NCI-H187 treated with DMSO at 0.1 percent for 48 hours (cell line): ENCODE measurements at places on chromosomes 5 and 9.

- DNase-seq: no peak
Observed at GRCh38 chr9:4739587-4740387, 1.2 kb downstream of the AK3 start.

DNA sequence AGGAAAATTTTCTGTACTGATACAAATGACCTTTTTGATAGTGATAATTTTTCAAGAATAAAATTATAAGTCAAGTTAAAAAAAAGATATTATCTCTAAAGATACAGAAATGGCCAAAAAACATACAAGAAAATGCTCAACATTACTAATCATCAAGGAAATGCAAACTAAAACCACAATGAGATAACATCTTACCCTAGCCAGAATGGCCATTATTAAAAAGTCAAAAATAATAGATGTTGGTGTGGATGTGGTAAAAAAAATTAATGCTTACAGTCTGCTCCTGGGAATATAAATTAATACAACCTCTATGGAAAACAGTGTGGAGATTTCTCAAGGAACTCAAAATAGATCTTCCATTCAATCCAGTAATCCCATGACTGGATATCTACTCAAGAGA, 22.9 kb upstream of the PTGER4 start:
- DNase-seq: no peak

- no peak for DNase-seq
Observed at GRCh38 chr9:90871327-90871935, 69.8 kb downstream of the SYK start.

GRCh38 chr9:35972093-35972492, 14.1 kb upstream of the OR2S2 start:
- DNase-seq: no peak

- DNase-seq: no peak
Observed at GRCh38 chr9:109100543-109101201, 19.1 kb downstream of the TMEM245 start.

- no peak for DNase-seq
Observed at GRCh38 chr5:179130101-179130681, 70.0 kb downstream of the ZNF354C start.

DNA sequence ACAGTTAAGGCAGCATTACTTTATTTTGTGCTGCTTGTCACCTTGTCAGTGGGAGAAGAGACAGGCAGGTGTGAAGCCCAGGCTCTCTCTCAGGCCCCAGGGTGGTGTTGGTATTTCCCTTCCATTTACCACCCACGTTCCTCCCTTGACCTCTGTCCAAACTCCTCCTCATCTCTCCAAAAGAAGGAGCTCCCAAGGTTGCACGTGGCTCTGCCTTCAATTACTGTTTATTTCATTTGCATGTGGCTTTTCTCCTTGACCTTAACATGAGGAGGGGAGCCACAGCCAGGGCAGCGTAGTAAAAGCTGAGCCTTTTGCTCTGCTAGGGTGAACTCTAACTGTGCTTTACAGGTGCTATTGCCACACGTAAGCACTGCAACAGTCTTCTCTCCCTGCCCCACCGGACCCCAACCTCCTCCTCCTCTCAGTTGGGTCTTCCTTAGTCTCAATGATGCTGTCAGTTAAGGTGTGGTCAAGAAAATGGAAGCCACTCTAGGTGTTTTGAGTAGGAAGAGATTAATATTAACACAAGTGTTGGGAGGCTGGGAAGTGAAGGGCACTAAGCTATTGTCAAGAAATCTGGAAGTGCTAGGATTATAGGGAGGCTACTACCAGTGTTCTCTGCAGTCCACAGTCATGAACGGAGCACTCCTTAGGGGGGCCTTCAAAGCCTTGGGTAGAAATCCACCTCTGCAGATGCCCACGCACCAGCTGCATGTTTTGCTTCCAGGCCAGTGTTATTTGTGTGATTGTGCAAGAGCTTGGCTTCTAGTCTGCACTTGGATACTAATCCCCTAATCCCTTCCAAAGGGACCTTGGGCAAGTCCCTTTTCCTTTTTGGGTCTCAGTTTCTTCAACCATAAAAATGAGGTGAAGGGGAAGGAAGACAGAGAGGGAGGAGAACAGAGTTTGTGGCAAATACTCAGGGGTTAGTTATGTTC, 3.9 kb upstream of the ALDH1B1 start:
- no peak for DNase-seq

GRCh38 chr5:128213340-128213739, 129.8 kb downstream of the SLC12A2 start:
- DNase-seq: no peak

GRCh38 chr5:131679911-131680310, 44.9 kb upstream of the RAPGEF6 start:
- no peak for DNase-seq

DNA sequence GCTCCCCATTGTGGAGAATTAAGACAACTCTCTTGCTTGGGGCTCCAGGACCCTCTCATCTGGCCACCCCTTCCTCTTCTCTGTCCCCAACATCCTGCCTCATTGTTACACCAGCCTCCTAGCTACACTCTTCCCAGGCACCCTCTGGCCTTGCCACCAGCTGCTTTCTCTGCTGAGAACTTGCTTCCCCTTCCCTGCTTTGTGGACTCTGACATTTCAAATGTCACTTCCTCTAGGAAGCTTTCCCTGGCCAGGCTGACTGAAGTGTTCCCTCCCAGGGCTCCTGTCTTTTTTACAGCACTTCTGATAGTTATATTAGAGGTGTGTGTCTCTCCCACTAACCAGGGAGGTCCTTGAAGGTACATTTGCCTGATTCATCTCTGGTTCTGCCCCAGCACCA, 194.0 kb upstream of the KLF4 start:
- no peak for DNase-seq

- no peak for DNase-seq
Observed at GRCh38 chr5:146788898-146789297, 89.7 kb downstream of the PPP2R2B start.

- DNase-seq: no peak
Observed at GRCh38 chr9:278651-279050, 64.0 kb downstream of the DOCK8 start.

- DNase-seq: no peak
Observed at GRCh38 chr5:15510092-15510491, 10.1 kb downstream of the FBXL7 start.

DNA sequence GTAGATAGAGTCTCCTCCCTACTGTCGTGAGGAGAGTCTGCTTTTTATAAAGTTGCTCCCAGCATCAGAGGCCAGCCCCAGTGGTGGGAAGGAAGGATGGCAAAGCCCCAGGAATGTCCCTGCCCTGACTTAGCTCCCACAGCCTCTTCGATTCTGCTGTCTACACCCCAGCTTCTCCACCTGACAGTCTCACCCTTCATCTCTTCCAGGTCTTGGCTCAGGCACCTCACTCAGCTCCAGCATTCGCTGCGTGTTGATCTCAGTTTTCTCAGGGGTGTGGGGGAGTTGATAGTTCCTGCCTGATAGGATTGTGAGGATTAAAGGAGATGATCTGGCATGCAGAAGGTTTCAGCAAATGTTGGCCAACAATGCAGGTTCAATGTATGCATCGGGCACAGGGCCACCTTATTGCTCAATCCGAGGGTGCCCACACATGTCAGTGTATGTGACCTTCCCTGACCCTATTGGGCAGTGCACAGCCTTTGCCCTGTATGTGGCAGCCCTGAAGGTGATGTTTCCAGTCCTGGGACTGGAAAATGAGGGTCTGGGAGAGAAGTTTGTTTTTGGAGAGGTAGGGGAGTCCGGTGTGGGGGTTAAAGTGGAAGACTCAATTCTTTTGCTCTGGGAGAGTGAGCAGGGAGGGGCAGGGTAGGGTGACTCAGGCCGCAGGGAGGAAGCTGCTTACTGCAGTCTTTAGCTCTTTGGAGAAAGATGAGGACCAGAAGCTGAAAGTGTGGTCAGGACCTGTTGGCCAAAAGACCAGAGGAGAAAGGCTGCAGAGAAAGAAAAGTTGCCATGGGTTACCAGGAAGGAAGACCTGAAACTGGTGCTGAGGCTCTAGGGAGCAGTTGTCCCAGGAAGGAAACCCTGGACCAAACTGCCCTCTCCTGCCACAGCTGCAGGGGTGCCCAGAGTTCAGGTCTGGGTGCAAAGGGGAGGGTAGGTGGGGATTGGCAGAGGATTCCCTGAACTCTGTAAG, 153.2 kb downstream of the MACROH2A1 start:
- DNase-seq: no peak

GRCh38 chr5:13189532-13189931, 755.0 kb downstream of the DNAH5 start:
- no peak for DNase-seq

GRCh38 chr9:117035546-117035945, 348.4 kb downstream of the TRIM32 start:
- DNase-seq: no peak

DNA sequence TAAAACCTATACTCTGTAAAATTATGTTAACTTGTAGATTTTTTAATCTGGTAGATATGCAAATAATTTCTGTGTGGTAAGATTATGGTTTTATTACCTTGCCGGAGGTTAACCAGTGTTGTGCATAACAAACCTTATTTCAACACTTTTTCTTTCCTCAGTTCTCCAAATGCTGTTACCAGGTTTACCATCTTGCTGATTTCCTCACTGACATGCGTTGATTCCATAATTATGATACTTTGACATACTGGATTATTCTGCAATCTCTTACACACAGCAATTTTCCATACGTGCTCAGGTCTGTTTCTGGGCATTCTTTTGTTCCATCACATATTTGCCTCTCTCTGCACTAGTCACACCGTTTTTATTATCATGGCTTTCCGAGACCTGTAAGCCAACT, 77.6 kb downstream of the TTC39B start:
- no peak for DNase-seq

GRCh38 chr5:160185626-160186360, 43.5 kb upstream of the FABP6 start:
- no peak for DNase-seq

GRCh38 chr5:164680812-164681520, 1175.5 kb downstream of the MAT2B start:
- no peak for DNase-seq

DNA sequence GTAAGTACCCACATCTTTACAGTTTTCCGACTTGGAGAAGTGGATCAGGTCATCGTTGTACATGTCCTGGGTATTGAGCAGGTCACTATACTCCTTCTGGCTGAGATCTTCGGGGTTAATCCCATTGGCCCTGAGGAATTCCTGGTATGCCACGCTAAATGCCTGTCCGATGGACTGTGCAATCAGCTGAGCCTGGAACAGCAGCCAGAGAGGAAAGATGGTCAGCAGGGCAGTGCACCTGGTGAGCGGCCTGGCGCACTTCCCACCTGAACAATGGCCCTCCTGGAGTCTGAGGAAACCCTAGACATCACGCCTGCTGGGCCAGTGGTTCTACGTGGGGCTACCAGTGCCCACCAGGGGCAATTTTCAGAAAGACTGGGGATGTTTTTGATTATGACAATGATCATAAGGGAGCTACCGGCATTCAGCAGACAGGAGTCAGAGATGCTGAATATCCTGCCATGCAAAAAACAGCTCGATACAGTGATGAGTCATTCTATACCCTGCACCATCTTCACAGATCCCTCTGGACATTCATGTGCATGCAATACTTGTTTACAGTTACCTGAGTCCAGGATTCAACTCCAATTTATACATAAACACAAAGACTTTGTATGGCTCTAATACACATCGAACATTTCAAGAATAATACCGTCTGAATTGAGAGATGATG, 127.2 kb downstream of the ENTREP1 start:
- no peak for DNase-seq

DNA sequence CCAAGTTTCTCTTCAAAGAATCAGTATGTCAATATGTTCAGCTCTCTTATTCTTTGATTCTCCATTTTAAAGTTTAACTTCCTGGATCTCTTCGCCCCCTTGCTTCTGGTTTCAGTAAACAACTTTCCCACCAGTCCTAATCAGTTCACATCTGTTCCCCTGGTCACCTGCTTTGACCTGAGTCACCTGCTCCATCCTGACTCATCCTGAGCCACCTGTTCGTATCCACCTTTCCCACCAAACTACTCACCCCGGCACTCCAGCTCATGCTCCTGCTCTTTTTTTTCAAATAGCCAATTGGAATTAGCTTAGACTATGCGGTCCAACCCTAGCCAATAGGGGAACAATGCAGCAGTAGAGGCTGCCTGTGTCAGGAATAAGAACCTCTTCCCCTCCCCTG, 23.6 kb upstream of the CSF1R start:
- no peak for DNase-seq

- peak; percentile 61 for DNase-seq
Observed at GRCh38 chr9:69815313-69815712, 5.3 kb upstream of the CFAP95 start.

GRCh38 chr5:81835814-81836367, 85.0 kb upstream of the SSBP2 start:
- DNase-seq: no peak

DNA sequence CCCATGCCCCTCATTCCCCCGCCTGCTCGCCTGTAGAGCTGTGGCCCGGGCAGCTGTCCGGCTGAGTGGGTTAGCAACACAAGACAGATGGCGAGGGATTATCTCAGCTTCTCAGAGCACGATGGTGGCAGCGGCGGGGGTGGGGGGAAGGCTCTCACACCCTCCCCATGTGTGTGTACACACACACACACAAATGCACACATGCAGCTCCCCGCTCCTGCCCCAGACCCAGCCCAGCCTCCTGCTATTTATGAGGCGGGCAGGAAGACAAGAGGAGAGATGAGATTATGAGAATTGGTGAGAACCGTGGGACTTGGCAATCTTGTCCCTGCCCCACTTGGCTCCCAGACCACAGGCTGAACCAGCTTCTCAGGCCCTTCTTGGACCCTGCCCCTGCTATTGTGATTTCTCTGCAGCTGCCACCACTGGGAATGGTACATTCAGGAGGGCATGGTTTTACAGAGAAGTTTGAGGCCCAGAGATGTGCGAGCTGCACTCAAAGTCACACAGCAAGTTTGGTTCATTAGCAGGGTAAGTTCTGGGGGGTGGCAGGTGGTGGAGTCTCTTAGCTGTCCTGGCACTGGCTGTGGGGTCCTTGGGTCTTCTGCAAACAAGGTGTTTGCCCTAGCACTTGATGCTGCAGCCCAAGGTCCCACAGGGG, 51.0 kb upstream of the PSD2 start:
- DNase-seq: no peak

DNA sequence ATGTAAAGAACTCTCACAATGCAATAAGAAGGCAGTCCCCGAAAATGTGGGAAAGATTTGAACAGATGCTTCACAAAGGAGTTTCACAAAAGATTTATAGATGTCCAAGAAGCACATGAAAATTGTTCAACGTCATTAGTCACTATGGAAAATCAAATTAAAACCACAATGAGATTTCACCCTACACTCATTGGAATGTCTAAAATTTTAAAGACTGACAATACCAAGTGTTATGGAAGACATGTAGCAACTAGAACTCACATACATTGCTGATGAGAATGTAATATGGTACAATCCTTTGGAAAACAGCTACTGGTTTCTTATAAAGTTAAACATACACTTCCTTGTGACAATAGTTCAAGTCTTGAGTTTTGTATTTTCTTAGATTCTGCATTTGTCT, 11.0 kb upstream of the RECK start:
- DNase-seq: no peak

DNA sequence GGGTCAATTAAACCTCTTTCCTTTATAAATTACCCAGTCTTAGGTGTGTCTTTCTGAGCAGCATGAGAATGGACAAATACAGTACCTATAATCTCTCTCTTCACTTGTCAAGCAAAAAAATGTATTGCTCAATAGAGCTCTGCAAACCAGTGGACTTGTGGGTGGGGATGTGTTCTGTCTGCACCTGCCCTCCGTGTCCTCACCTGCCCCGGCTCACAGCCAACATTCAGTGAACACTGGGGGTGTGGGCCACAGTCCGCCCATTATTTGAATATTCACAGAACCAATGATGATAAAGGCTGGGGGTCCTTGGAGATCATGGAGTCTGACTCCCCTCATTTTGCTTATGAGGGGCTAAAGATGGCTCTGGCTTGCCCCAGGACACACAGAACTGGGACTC, 36.9 kb upstream of the MED27 start:
- no peak for DNase-seq

GRCh38 chr5:159833846-159834245, 82.4 kb upstream of the ADRA1B start:
- no peak for DNase-seq
